GM23248 (cell line): ENCODE measurements at places on chromosomes 11 and 22.

DNA sequence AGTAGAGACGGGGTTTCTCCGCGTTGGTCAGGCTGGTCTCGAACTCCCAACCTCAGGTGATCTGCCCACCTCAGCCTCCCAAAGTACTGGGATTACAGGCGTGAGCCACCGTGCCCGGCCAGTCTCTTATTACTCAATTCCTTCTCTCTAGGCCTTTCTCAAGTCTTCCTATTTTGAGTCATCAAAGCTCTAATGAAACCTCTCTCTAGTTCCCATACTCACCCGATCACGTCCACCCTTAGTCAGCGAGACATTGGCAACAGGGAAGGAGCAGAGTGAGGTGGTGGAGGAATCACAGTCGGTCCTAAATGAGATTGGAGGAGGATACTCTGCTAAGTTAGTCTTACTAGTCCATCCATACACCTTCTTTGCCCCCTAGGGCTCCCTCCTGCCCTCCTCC, 5.0 kb downstream of the BSCL2 start:
- no peak for DNase-seq

DNA sequence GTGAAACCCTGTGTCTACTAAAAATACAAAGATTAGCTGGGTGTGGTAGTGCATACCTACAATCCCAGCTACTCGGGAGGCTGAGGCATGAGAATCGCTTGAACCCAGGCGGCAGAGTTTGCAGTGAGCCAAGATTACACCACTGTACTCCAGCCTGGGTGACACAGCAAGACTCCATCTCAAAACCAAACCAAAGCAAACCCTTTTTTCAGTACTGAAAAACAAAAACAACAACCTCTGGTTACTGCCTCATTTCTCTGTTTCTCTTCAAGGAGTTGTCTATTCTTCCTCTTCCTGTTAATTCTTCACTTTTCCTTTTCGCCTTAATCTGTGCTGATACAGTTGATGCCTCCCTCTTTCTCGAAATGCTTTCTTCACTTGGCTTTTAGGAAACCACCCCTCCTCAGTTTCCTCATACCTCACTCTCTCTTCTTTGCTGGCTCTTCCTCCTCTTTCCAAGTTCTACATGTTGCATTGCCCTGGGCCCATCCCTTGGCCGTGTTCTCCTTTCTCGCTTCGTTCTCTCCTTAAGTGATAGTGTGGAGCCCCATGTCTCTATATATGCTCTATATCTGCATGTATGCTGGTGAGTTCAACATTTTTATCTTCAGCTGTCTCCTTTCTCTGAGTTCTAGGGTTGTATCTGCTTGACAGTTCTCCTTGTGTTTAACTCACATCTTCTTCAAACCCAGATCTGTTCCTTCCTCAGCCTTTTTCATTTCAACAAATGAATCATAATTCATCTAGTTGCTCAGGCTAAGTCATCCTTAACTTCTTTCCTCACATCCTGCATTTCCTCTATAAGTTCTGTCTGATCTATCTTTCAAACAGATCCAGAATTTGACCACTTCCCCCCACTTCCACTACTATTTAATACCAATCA, 37.1 kb downstream of the NUCB2 start:
- DNase-seq = peak; percentile 65

DNA sequence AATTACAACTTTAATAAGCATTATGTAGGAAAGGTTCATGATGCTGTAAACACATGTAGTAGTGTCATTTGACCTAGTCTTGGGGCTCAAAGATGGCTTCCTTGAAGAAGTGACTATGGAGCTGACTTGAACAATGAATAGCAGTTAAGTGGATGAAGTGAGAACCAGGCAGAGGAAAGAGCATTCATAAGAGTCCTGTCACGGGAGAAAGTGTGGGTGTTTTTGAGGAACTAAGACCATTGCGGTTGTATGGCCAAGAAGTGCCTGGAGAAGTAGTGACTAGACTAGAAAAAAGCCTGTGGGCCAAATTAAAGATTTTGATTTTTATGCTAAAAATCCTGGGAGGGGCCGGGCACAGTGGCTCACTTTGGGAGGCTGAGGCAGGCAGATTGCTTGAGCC, 7.2 kb upstream of the IL18BP start:
- no peak for DNase-seq

GRCh38 chr11:13207665-13208594, 69.7 kb upstream of the BMAL1 start:
- peak; percentile 93 for DNase-seq

DNA sequence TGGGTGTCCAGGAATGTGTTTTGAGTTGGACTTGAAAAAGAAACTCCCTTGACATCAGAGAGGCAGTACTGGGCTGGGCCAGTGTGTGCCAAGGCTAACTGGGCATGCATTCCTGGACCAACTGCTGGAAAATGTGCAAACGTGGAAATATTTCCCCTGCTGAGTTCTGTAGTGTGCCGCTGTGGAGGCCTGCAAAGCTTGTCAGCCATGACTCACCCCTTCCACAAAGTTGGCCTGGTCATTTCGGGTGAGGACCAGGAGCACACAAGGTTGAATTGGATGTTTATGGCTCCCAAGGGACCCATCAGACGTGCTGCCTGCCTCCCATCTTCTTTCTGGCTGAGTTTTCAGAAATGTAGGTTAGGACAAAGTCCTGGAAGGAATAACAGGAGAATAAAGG, 513.1 kb downstream of the MIAT start:
- DNase-seq = peak; percentile 99

DNA sequence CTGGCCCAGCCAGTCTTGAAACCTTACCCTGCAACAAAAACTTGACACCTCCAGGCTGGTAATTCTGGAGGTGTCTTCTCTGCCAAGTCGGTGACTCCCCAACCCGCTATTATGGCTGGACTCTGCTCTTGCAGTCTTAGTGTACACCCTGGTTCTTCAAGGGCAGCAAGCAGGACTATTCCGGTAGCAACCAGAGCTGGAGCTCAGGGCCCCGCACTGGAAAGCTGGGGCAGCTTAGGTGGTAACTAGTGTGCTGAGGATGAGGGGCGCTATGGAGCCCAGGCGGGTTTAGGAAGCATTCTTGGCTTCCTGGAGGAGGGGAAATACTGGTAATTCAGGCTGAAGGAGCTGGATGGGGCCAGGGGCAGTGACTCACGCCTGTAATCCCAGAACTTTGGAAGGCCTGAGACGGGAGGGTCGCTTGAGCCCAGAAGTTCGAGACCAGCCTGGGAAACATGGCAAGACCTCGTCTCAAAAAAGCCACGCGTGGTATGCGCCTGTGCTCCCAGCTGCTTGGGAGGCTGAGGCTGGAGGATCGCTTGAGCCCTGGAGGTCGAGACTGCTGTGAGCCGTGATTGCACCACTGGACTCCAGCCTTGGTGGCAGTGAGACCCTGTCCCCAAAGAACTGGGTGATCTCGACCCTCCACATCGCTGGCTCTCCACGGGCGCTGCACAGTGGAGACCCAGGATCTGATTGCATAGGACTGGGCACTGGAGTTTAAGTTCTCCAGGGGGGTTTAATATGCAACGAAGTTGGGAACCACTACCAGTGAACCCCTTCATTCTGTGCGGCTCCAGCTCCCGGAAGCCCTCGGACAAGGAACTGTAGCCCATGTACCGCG, 10.6 kb upstream of the AIFM3 start:
- peak; percentile 64 for DNase-seq

GRCh38 chr11:2468363-2469235, 23.8 kb downstream of the KCNQ1 start:
- DNase-seq = no peak
